T-helper 2 cell (primary cell): ENCODE measurements at places on chromosomes 7 and 10.

DNA sequence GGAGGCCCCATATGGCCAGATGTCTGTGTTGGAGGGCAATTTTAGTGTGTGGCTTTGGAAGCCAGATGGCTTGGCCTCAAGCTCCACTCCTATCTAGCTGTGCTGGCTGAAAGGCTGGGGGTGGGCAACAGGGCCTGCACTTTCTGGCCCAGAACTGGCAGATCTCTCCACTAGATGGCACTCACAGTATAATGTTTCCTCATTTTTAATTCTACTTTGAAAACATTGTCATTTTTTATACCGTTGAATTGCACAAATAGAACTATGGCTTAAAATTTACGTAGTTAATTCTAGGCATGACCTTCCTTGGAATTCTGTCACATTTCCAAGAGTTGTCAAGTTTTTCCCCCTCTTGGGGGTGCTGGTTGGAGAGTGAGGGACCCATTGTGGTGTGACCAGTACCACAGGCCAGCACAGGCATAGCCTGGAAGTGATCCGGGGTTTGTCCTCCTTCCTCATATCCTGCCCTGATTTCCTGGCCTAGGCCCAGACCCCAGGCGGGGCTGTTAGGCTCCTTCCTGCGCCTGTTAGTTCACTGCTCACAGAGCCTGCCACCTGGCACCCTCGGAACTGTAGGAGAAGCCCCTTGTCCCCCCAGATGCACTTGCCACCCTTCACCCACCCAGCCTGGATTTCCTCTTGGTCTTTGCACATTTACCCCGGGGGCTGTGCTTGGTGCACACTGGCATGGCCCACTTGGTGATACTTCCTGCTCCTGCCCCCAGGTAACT, 52.8 kb downstream of the ARHGAP22 start:
- no peak for DNase-seq

- no peak for DNase-seq
These were observed 211.9 kb downstream of the CXCL12 start for GRCh38 chr10:44172883-44173607.

DNA sequence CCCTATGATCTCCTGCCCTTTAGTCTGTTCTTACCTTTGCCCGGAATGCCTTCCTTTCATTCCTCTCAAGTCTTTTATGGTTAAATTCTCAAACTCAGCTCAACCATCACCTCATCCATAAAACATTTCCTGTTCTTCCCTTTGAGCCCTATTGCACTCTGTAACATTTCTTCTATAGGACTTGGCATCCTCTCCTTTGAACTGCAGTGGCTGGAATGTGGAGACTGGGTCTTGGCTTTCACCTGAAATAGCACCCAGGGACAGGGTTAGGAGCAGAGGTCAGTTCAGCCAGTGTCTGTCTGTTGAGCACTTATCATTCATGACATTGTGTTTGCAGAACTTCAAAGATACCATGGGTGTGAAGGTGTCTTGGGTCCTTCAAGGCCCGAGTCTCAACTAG, 7.2 kb downstream of the NFE2L3 start:
- no peak for DNase-seq

DNA sequence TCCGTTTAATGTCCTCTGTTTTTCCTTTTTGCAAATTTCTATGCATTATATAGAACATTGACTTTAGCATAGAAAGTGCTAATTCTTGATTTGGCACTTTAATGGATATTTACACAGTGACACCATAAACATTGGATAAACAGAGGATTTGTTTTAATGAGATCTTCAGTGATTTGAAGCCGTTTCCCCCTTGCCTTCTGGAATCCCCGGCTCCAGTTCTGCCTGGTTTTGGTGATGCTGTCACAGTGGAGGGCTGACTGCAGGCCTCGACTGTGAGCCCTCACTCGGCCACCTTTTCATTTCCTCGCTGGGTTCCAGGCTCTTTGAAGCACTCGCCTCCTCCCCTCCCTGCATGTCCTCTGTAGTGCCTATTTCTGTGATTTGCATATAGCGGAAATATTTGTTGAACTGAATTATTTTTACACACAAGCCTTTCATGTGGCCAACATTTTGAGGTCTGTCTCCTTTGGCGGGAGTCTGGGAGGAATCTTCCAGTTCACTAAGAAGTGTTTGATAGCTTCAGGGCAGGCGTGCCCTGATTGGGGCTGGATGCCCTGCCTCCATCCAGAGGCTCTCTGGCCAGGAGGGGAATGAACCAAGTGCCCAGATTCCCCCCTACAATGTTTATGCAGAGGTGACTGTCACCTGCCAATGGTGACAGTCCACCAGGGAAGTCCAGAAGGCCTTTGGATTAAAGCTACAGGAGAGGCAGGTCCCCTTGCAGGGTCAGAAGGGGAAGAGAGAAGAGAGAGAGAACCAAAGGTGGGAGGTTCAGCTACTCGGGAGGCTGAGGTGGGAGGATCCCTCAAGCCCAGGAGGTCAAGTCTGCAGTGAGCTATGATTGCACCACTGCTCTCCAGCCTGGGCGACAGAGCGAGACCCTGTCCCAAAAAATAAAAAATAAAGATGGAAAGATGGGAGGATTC, 67.5 kb downstream of the CUX1 start:
- DNase-seq, result no peak

DNA sequence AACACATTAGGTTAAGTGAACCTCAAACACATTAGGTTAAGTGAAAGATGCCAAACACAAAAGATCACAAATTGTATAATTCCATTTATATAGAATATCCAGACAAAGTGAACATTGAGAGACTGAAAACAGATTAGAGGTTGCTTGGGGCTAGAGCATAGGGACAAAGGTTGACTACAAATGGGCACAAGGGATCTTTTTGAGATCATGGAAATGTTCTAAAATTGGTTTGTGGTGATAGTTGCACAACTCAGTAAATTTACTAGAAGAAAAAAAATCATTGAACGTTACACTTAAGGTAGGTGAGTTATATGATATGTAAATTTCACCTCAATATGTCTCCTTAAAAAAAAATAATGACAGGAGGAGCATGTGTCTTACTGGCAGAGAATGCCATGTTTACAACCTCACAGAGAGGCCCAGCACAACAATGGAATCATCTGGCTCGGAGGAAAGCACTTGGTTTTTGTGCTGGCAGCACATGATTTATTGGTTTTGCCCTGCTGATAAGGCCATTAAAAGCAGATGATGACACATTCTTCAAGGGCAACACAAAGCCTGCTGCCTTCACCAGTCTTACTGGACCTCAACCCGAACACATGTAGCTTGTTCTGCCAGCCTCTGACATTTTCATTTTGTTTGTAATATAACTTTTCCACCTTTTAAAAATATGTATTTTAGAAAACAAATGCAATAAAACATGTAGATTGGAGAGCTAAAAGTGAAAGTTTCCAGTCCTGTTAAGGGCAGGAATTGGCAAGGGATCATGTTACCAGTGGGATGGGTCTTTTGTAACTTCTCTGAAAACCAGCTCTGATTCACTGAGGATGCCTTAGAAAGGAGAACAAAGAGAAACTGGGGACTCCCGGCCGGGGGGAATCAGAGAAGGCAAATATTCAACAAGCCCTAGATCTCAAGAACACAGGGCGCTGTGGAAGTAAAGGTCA, 11.9 kb upstream of the LMOD2 start:
- no peak for DNase-seq

- no peak for DNase-seq
These were observed 145.8 kb downstream of the NSUN6 start for GRCh38 chr10:18505456-18506118.

- DNase-seq, result no peak
These were observed 50.5 kb downstream of the EGFR start for GRCh38 chr7:55069271-55069792.

- no peak for DNase-seq
These were observed 42.9 kb upstream of the TCERG1L start for GRCh38 chr10:131354380-131354779.

- DNase-seq, result no peak
These were observed 179.2 kb downstream of the DYNC1I1 start for GRCh38 chr7:95951531-95951930.

GRCh38 chr10:78925275-78925674, 143.5 kb upstream of the ZMIZ1 start:
- DNase-seq, result no peak

DNA sequence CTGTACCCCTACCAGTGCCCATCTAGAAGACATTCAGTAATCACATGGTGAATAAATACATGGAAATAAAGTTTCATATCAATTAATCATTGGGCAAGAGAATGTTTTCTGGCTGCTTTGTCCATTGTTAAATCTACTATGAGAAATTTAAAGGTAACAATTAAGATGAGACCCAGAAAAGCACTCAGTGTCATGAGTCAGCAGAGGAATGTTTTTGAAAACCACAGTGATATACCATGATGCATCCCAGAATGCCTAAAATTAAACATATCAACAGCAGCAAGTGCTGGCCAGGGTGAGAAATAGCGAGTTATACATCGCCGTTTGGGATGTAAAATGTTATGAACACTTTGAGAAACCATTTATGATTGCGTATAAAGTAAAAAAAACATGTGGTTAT, 825.3 kb upstream of the C7orf33 start:
- DNase-seq, result no peak

DNA sequence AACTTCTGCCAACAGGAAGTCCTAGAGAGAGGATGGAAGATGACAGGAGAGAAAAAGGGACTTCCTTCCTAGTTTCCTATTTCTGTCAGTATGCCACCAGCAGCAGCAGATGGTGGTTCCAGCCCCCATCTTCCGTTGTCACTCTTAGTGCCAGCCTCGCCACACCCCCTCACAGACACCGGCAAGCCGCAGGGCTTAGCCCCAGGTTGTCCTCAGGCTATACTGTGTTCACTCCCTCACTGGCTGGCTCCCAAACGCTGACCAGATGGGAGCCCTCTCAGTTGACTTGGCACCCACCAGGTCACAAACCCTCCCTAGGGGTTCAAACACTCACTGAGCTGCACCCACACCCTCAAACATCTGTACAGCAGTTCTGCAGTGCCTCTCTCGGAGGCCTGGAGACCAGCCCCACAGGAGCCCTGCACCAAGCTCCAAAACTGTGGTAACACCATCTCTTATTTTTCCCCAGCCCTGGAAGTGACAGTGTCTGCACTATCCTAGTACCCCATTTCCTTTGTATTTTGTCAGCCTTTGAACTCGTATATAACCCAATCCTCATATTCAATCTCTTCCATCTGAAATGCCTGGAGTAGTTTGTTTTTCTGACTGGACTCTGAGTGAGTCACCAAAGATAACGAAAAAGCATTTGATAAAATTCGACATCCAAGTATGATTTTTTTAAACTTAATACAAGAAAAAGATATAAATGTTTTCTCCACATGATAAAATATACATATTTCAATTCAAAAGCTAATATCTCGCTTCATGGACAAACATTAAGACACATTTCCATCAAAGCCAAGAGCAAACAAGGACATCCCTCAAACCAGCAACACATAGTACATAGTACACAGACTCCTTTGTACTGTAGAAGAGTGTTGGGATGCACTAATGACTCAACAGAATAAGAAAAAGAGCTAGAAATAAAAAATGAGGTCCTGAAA, 34.5 kb downstream of the SMURF1 start:
- DNase-seq, result no peak

GRCh38 chr10:104502907-104503306, 138.2 kb upstream of the SORCS3 start:
- DNase-seq, result no peak

GRCh38 chr10:96288151-96288621, 16.0 kb upstream of the DNTT start:
- DNase-seq, result no peak

DNA sequence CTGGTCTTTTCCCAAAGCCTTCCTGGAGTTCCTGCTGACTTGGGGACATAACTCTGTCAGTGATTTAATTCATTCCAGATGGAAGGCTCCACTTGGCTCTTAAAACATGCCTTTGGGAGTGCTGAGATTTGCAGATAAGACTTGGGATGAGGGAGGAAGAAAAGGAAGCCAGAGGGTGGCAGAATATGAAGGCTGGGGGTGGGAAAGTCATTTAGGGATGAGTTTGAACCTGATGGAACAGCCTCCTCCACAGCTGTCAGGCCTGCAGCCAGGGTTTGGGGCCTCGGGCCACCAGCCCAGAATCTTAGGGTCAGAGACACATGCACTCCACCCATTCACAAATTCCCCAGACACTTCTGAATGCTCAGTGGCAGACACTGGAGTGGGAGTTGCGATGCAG, 28.4 kb upstream of the EIF5AL1 start:
- no peak for DNase-seq

GRCh38 chr10:80589726-80590373, 52.1 kb downstream of the SH2D4B start:
- no peak for DNase-seq

DNA sequence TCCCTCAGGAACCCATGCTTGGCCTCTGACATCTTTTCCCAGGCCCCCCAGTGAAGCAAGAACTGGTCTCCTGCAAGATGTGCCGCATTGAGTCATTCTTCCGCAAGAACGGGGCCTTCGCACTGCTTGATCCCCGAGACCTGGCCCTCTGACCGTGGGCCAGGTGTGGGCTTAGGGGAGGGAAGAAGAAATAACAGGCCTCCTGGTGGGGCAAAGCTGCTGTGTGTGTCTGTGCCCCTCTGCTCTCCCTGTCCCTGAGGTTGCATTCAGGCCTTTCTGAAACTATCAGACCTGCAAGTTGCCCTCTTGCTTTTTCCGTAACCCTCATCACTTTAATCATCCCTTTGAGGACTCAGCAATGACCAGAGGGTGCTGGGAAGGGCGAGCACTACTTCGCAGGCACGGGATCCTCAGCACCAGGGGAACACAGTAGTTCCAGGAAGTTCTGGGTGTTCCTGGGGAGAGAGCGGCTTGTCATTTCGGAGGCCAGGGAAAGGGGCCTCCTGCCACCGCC, 6.0 kb downstream of the ATP6V1F start:
- no peak for DNase-seq

DNA sequence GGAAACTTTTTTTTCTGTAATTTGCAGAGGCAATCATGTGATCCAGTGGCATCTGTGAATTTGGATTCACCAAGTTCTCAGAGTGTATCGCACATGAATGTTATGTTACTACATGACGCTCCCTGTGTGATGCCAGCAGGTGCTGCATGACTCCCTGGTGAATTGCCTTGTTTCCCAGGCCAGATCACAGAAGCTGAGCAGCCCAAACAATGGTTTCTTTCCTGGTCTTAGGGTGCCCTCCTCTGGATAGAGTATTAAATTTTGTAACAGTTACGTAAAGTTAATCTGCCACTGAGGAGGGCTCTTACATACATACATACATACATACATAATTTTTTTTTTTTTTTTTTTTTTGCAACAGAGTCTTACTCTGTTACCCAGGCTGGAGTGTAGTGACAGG, 3.6 kb downstream of the ZSCAN21 start:
- no peak for DNase-seq

- DNase-seq, result no peak
These were observed 308.0 kb upstream of the KCND2 start for GRCh38 chr7:119964788-119965542.

DNA sequence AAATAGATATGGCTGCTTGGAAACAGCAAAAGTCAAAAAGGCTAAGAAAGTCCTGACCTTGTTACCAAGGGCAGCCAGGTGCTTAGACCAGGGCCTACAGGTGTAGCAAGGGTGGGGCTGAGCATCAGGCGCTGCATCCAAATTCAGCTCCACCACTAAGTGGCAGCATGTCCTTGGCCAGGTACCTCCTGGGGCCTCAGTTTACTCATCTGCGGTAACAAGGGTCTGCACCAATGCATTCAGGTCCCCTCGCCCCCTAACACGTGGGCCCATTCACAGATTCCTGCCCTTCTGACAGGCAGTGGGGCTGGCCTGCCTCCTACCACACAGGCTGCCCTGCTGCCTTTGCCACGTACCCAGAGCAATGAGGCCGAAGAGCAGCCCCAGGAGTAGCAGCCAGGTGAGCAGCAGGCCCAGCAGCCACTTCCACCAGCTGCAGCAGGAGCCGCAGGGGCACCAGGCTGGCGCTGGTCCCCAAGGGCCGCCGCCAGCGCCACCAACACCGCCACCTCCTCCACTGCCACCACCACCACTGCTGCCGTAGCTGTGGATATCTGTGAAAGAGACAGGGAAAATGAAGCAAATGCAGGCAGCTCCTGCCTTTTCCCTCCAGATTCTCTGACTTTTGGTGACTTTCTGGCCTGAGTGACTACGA, 28.9 kb downstream of the COL17A1 start:
- DNase-seq, result no peak
